ENCODE measurements at places on chromosomes 3 and 15.

DNA sequence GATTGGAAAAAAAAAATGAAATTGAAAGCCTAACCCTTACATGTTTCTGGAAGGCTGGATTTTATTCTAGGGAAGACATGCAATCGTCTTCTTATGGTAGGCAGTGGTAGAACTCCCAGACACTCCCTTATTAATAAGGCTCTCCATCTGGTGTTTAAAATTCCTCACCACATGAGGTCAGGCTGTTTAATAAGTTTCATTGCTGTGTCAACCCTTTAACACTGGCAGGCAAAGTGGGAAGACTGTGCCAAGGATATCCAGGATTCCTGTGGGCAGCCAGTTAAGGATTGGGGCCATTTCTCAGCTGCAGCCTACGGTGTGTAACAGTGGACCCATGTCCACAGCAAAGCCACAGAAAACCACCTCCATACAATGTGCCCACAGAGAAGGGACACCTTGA is 225.5 kb upstream of the CHRM5 start:
- no peak for DNase-seq

DNA sequence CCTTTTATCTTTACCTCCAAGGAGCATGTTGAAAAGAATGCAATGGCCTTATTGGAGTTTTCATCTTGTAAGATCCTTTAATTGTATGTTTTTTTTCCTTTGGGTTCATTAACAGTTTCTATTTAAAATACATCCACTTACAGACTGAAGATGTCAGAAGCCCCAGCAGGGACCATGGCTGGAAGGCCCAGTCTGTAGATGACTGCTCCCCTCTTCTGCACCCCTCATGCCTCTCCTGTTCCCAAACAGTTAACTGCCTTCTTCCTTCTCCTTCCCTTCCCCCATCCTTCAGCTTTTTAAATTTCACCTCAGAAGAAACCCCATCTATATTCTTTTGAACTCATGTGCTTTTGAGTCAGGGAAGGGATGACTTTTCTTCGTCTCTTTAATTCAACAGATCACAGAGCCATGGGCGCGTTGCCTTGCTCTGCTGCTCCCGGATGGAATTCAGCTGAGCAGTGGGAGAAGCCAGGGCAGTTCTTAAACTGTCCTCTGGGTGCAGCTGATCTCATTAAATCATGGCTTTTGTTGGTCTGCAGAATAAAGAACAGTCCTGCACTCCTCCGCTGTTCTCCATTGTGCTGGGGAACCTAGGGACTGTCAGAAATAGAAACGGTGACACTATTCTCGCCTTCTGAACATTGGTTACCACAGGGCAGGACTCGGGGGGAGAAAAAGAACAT is 71.5 kb upstream of the EIF1B start:
- peak; percentile 19 for DNase-seq

- DNase-seq: no peak
Observed at GRCh38 chr3:73908218-73908617, 283.5 kb upstream of the PDZRN3 start.

DNA sequence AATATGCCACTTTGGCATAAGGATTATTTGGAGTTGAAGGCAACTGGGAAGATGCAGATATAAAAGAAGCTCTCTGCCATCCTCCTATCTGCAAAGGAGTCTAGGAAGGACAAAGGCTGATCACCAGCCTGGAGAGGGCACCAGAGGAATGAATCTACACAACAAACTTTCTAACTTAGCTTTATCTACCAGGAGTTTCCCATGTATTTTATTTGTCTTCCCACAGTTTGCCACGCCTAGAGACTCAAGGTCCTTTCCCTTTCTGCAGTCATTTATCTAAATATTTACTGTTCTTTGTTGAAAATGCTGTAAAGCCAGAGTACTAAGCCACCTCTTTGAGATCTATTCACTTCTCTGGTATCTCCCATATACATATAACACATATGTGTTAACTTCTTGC is 32.2 kb downstream of the GPR176 start:
- peak; percentile 65 for DNase-seq

- DNase-seq: peak; percentile 22
Observed at GRCh38 chr3:113914646-113915045, 33.2 kb upstream of the ZDHHC23 start.

DNA sequence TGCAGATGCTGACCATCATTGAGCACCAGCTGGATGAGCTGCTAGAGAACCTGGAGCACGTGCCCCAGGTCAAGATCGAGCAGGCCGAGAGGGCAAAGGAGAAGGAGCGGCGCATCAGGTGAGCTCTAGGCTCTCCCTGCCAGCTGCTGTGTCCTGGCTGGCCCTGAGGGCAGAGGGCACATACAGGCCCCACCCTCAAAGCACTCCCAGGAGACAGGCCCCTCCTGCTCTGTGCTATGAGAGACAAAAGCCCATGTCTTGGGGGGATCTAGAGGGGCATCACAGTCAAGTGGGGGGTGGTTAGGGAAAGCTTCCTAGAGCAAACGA is 39.5 kb downstream of the CFAP100 start:
- no peak for DNase-seq

GRCh38 chr15:76058714-76059319 is 968 bp upstream of the TMEM266 start:
- peak; percentile 13 for DNase-seq

GRCh38 chr3:188905547-188905946 is 266.2 kb upstream of the TPRG1 start:
- DNase-seq: no peak

All from RPMI7951 (cell line).